Activated T-helper 2 cell treated with anti-CD3 and anti-CD28 coated beads, Interferon-gamma antibody, Interleukin-2, Interleukin-4, amounts not matched to agents 10 μg/mL and 5 μg/mL and 100 μg/mL, durations not matched to agents 14 hours and 24 hours and 36 hours (primary cell): ENCODE measurements at places on chromosomes 5 and 9. TPM values are rescaled to one million over a fixed set of nuclear protein-coding genes. Genes with fewer than 3 reads are reported as not detected.

Gene MARCHF3
- 1.9 and 2.1 TPM in 2 replicates for total RNA-seq

Gene OR1J2
- total RNA-seq: not detected in 2 replicates

Gene ST8SIA4
- total RNA-seq: 79.1 and 82.3 TPM in 2 replicates

Gene SPINK7
- not detected in 2 replicates for total RNA-seq

Gene RETREG1
- 21.9 and 28.0 TPM in 2 replicates for total RNA-seq

Gene PHAX
- 45.3 and 47.7 TPM in 2 replicates for total RNA-seq

Gene PIP5KL1
- total RNA-seq: 1.4 and 3.4 TPM in 2 replicates

Gene NINJ1
- total RNA-seq: 113 and 114 TPM in 2 replicates

Gene TMEFF1
- 0.52 and 1.1 TPM in 2 replicates for total RNA-seq

Gene SSBP2
- 24.3 and 29.5 TPM in 2 replicates for total RNA-seq
